ENCODE measurements at places on chromosomes 6 and 20.

- no peak for DNase-seq
Observed at GRCh38 chr6:5567352-5567751, 306.0 kb downstream of the FARS2 start.

GRCh38 chr20:24485981-24486380 lies 16.6 kb downstream of the SYNDIG1 start:
- DNase-seq = no peak

GRCh38 chr6:139433631-139434419 lies 59.4 kb upstream of the CITED2 start:
- DNase-seq = no peak

- no peak for DNase-seq
Observed at GRCh38 chr20:5445611-5446010, 128.9 kb upstream of the PROKR2 start.

- DNase-seq = no peak
Observed at GRCh38 chr20:52681288-52681687, 290.9 kb upstream of the TSHZ2 start.

DNA sequence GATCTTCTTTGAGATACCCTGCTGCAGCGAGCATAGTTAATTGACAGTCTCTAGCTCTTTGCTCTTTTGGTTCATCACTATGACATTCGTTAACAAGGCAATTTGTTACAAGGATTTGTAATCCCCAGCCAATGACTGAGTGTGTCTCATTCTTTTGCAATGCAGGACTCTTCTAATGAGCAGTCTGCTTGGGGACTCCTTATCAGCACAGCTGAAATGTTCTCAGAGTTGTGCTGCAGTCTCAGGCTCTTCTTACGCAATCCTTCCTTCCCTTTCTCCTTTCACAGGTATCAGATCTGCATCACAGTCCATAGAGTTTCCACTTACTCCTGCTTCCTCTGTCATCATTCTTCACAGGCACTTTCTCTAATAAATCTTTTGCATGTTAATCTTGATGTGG lies 161.2 kb upstream of the OGFRL1 start:
- no peak for DNase-seq

DNA sequence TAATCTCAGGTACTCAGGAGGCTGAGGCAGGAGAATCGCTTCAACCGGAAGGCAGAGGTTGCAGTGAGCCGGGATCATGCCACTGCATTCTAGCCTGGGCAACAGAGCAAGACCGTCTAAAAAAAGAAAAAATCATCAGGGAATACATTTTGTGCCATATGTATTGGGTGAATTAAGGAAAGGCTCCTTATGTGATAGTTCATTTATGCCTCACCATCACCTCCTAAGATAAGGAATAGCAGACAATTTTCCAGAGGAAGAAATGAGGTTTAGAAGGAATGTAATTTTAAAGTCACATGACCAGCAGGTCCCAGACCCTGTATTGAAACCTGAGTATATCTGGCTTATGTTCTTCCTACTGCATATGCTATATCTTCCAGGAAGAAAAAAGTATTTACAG lies 93.9 kb upstream of the FOXC1 start:
- no peak for DNase-seq

GRCh38 chr6:89859744-89860143 lies 30.1 kb downstream of the CASP8AP2 start:
- no peak for DNase-seq

DNA sequence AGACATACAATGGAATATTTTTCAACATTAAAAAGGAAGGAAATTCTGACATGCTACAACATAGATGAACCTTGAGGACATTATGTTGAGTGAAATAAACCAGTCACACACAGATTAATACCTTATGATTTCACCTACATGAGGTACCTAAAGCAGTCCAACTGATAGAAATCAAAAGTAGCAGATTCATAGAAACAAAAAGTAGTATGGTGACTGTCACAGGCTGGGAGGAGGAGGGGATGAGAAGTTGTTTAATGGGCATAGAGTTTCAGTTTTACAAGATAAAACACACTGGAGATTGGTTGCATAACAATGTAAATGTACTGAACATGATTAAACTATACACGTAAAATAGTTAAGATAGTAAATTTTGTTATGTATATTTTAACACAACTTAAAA lies 48.5 kb upstream of the OLIG3 start:
- no peak for DNase-seq

DNA sequence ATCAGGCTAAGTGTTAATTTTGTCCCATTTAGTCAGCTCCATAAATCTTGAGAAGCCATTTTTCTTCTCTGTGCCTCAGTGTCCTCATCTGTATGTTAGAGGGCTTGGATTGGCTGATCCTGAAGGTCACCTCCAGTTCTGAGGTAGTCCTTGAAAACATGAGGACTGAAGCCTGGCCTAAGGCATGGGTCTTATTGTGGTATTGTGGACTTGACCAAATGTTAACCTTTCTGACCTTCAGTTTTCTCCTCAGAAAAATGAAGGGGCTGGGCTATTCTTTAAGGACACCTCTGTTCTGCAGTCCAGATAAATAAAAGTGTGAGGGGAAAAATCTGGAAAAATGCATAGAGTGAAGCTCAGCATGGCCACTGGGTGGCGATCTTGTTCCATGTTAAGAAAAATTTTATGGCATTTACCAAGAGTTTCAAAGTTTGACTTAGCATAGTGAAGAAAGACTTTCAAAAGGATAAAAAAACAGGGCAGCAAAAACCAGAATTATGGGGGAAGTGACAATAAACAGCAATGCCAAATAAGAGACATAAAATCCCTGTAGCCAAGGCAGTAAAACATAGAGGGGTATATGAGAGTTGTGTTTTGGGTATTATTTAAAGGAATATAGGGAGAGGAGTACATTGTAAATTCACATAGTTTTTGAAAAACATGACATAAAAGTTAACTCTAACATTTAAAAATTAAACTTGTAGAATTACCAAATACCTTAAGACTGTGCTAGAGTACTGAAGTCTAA lies 13.2 kb upstream of the TFB1M start:
- DNase-seq = no peak

GRCh38 chr6:50116797-50117542 lies 67.2 kb upstream of the DEFB112 start:
- DNase-seq = no peak

DNA sequence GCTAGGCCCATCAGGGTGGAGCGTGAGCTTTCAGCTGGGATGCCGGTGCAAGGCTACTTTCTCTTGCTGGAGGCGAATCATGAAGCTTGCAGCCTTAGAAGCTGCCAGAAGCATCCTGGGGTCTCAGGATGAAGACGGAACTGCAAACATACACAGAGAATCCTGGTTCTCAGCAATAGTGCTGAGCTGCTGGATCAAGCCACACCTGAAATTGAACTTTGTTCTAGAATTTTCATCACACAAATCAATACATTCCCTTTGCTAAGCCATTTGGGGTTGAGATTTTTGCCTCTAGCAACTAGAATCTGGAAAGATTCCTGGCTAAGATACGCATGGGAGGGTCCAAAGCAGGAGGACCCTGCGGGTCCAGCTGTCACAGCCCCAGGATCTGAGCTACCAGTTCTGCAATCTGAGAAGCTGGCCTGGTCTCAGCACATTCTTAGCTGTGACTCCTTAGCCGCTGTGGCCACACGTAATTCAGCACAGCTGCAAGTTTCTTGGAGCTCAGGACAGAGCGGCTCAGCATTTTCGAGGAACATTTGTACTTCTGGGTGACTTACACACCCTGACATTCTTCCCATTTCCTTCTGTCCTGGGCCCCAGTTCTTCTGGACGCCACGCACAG lies 6.6 kb upstream of the ARFGAP1 start:
- no peak for DNase-seq

GRCh38 chr6:164507206-164507940 lies 802.0 kb downstream of the C6orf118 start:
- no peak for DNase-seq

- DNase-seq = no peak
Observed at GRCh38 chr20:6104493-6105188, 18.2 kb downstream of the FERMT1 start.

- DNase-seq = no peak
Observed at GRCh38 chr6:168181316-168181715, 102.3 kb upstream of the FRMD1 start.

DNA sequence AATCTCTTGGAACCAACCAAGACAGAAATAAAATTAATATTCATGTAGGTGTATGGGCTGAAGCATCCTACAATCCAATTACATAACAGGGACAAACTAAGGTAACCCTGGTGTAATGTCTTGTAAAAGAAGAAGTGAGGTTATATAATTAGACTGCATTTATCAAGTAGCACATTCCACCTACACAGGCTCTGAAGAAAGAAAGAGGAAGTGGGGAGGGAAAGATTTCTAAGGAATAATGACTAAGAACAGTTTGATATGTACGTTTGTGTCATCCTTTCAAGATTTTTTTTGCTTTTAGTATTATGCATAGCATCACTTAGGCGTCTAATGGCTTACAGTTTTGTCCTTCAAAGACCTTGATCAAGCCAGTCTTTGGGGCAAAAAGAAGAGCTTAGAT lies 139.7 kb downstream of the PLCB1 start:
- DNase-seq = no peak

- DNase-seq = no peak
Observed at GRCh38 chr6:78347191-78347916, 520.0 kb upstream of the IRAK1BP1 start.

DNA sequence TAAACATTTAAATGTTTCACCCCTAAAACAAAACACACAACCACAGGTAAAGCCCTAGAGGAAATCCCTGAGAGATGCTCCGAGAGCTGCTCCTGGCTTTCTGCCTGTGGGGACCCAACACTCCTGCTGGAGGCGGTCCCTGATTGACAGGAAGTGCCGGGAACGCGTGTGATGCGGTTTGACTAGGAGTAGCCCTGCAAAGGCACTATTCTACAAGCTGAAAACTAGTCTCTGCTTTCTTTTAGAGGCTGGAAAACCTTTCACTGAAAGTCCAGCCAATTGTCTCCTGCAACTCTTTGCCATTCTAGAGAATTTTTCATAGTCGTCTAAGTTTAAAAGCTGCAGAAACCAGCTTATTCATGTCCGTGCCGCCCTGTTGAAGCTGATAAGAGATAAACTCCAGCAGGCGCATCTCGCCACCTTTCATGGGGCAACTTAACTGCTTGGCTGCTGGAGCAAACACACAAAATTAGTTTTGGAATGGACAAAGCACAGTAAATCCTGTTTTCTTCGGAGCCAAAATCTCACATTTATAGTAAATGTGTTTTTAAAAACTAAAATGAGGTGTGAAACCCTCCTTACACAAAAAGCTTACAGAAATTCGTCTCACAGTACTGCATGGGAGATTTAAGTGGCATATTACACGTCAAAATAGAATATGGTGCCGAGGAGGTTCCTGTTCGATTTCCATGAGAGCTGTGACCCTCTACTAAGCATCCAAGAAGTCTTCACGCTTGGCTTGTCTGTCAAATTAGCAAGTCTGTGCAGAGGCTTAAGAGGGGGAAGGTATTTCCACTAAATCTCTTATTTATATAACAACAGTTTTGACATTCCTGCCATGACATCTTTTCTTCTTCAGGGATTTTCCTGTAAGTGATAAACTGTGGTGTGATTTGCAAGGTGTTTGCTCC lies 46.9 kb downstream of the DACT2 start:
- no peak for DNase-seq

DNA sequence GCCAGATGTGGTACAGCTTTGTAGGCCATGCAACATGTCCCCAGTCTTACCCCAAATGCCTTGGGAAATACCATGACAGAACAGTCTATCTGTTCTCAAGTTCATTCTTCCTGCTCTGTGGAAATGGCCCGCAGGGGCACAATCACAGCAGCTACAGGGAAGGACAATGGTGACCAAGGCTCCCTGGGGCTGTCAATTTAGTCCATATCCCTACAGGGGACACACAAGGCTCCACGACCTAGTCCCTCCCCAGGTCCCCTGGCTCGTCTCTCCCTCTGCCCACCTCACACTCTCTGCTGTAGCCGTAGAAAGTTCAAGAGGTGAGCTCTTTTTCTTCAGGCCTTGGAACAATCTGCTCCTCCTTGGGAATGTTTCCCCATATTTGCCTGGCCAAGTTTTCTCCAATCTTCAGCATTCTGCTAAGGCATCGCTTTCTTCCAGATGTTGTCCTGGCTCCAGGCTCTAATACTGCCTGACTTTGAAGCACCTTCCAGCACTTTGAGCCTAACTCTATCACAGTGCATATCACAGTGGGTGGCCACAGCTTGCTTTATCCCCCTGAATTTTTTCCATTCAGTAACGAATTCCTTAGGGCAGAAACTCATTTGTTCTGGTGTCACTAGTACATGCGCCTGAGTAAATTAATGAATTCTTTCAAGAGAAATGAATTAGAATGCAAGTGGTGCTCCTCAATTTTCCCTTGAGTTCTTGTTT lies 92.6 kb downstream of the MAP3K7 start:
- no peak for DNase-seq

DNA sequence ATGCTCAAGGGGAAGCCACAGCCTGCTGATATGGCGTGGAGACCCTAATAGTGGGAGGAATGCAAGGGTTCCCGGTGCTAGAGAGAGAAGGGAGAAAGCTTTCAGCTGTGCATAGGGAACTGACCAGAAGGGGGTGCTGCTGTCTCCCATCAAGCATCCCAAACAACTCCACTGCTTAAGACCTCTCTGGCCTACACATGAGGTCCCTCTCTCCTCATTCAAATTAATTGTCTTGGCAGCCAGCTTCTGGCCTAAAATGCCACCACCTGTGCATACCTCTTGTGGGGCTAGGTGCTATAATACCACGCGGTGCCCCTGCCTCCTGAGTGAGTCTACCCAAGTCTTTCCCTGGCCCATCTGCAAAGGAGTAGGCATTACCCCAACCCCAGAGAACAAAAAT lies 14.5 kb downstream of the ADISSP start:
- peak; percentile 73 for DNase-seq

GRCh38 chr6:17347012-17347411 lies 46.4 kb upstream of the CAP2 start:
- no peak for DNase-seq

DNA sequence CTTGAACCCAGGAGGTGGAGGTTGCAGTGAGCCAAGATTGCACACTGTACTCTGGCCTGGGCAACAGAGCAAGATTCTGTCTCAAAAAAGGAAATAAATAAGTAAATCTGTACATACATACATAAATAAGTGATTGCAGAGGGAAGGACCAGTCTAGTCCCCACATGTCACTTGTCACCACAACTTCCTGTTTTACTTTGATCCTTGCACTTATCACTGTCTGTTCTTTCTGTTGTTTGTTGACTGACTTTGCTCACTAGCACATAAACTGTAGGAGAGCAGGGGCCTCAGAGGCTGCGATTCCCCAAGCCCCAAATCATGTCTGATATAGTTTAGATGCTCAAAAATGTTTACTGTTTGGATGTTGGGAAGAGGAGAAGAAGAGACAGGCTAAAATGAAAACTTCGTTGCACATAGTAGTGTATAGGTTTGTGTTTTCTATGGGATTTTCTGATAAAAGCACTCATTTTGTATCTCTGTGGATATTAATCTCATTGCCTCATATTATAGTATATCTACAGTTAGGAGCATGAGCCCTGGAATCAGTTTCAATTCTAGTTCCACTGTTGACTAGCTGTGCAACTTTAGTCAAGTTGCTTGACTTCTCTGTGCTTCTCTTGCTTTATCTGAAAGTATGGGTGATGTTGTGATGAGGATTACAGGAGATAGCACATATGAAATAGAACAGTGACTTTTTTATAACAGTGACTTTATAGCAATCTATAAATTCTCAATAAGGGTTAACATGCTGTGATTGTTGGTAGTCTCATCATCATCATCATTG lies 165.0 kb downstream of the TBC1D7 start:
- DNase-seq = no peak
